Epithelial cell of prostate (primary cell): ENCODE measurements at places on chromosomes 12 and 14.

DNA sequence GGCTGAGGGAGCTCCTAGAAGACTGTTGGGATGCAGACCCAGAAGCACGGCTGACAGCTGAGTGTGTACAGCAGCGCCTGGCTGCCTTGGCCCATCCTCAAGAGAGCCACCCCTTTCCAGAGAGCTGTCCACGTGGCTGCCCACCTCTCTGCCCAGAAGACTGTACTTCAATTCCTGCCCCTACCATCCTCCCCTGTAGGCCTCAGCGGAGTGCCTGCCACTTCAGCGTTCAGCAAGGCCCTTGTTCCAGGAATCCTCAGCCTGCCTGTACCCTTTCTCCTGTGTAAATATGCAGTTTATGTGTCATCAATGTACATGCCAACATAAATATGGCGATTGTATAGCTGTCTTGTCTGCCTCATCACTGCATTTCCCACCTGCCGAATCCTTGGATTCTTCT, 7.5 kb downstream of the AMHR2 start:
- DNase-seq = no peak

DNA sequence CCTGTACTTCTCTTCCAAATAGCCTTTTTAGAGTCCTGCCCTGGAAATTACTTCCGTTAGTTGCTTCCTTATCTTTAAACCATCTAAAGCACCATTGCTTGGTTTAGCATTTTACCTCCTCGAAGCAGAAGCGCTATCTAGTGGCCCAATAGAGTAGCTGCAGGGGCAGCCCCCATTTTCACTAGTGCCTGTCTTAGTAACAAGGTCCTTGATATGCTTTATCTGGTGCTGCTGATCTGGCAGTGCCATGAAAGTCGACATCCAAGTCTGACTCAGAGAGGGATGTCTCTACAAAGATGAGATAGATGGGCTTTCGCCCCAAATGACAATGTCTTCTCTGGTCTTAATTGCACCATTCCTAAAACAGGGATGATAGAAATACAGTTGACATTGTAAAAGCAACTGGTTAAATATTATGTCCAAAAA, 25.0 kb upstream of the CIT start:
- peak; percentile 41 for DNase-seq

DNA sequence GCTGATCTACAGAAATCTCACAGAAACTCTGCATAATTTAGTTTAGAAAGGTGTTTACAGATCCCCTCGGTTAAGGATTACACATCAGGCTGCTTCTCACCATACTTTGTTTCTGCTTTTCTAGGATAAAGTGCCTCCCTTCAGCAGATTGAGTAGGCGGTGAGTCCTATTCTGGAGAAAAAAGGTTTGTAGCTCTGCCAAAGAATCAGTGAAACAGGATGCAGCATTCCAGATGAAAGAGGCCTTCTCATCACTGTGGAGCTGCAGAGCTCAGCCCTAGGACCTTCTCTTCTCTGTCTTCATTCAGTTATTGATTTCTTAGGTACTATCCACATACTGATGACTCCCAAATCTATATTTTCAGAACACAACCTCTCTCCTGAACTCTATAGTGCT, 155.5 kb upstream of the KRR1 start:
- DNase-seq = no peak

DNA sequence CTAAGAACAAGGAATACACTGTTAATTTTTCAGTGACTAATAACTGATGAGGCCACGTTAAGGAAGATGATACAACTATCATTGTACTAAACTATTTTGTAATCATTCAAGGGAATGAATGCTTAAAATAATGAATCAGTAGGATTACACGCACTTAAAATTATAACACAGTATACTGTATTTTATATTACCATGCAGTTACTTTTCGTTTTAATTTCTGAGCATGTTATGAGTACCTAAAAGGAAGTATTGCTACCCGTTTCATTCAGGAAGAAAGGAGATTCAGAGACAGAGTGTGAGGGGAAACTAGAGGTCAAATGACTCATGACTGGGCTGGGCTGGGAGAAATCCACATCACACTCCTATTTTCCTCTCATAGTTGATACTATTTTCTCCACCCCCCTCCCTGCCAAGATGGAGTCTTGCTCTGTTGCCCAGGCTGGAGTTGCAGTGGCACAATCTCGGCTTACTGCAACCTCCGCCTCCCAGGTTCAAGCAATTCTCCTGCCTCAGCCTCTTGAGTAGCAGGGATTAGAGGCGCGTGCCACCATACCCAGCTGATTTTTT, 202.0 kb downstream of the PPM1H start:
- peak; percentile 20 for DNase-seq

GRCh38 chr12:130715998-130716968, at the start of gene RIMBP2:
TSS of gene RIMBP2 (minus strand) at chr12:130716299. CDS start at chr12:130479013, 237,286 bp downstream.
- DNase-seq = peak; percentile 52

- no peak for DNase-seq
Observed at GRCh38 chr12:14810953-14811483, 3.0 kb downstream of the SMCO3 start.

DNA sequence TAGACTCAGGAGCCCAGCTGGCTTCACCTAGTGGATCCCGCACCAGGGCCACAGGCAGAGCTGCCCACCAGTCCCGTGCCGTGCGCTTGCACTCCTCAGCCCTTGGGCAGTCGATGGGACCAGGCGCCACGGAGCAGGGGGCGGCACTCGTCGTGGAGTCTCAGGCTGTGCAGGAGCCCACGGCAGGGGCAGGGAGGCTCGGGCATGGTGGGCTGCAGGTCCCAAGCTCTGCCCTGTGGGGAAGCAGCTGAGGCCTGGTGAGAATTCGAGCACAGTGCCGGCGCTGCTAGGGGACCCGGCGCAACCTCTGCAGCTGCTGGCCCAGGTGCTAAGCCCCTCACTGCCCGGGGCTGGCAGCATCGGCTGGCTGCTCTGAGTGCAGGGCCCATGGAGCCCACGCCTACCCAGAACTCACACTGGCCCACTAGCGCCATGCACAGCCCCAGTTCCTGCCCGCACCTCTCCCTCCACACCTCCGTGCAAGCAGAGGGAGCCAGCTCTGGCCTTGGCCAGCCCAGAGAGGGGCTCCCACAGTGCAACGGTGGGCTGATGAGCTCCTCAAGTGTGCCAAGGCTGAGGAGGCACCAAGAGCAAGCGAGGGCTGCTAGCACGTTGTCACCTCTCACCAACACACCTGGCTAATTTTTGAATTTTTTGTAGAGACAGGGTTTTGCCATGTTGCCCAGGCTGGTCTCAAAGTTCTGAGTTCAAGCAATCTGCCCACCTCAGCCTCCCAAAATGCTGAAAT, 116.1 kb downstream of the SPTSSA start:
- no peak for DNase-seq

- no peak for DNase-seq
Observed at GRCh38 chr12:3728686-3729085, 24.2 kb downstream of the CRACR2A start.

DNA sequence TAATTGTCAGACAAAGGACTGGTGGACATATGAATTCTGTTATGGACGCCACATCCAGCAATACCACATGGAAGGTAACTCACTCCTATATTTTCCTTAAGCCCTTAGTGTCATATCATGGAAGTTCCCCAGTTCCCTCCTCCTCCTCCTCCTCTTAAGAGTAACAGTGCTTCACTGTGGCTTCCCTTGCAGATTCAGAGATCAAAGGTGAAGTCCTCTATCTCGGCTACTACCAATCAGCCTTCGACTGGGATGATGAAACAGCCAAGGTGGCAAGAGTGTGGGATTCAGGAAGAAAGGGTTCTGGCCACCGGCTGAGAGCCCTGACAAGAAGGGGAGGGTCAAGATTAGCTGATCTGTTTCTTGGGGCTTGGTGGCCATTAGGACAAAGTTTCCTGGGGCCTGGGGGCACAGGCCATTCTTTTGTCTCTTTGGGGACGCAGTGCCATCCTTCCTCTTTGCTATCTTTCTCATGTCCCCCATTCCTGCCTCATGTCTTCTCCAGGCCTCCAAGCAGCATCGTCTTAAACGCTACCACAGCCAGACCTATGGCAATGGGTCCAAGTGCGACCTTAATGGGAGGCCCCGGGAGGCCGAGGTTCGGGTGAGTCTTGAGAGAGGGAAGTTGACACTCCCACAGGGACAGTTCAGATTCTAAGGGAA, 2.0 kb downstream of the OS9 start:
- DNase-seq = no peak

GRCh38 chr12:54479421-54479820, 6.0 kb upstream of the GTSF1 start:
- no peak for DNase-seq

DNA sequence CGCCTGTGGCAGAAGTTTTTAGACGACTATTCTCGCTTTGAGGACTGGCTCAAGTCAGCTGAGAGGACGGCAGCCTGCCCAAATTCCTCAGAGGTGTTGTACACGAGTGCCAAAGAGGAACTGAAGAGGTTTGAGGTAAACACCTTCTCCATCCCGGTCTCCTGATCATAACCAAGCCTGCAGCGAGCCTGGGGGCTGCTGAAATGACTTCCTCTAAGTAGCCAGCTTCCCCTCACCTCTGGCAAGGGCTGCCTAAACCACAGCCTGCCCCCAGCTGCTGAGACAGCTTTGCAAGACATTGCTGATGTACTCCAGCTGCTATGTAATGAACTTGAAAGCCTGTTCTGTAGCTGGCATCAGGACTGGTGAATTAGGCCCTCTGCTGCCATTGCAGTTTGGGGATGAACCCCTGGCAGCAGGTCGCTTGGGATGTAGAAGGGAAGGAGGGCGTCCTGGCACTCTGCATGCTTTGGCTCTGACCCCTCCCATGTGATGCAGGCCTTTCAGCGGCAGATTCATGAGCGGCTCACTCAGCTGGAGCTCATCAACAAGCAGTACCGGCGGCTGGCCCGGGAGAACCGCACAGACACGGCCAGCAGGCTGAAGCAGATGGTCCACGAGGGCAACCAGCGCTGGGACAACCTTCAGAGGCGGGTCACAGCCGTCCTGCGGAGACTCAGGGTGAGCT, 84.6 kb downstream of the ESR2 start:
- DNase-seq = no peak

- no peak for DNase-seq
Observed at GRCh38 chr14:40656311-40656710, 950.4 kb upstream of the LRFN5 start.

DNA sequence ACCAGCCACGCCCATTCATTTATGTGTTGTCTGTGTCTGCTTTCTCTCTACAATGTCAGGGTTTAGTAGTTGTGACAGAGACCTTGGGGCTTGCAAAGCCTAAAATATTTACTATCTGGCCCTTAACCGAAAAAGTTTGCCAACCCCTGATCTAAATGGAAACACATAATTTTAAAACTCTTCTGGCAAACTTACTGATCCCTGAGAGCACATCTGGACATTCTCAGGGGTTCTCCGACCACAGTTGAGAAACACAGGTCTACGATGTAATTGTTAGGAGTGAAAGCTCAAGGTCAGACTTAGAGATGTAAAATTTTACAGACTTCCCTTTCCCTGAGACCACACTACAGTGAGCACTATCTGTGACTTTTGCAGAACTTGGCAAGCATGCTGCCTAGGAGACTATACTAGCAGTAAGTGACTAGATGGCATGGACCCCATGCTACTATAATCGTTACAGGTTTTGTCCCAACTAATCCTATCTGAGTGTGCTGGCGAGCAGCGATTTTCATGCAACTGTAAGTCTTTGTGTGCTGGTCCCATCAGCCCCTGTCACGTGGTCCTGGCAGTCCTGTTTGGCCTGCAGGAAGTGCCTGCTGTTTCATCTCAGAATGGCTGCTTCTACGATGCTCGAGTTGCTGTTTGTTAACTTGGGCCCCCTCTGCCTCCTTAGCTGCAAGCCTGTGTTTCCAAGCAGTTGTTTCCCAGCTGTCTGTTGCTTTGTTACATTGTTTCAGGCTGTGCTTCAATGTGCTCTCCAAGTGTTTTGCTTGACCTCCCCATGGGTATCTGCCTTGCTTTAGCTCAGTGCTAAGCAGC, 21.6 kb downstream of the TMTC2 start:
- DNase-seq = no peak

DNA sequence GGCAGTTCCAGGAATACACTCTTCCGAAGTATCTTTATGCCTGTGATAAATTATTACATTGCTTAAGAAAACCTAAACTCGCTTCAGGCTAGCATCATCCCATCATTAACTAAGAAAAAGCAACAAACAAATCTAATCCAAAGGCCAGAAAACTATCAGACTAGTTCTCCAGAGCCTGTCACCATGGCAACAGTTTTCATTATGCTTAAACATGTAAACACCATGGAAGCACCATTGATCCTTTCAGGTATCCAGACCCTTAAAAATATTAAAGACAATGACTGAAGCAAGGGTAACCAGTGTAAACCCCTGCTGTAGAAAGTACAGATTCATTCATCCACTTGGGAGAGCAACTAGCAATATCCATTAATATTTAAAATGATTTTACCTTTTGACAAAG, 9.8 kb downstream of the DAD1 start:
- DNase-seq = no peak

- no peak for DNase-seq
Observed at GRCh38 chr12:112413855-112414625, 4.6 kb upstream of the RPL6 start.

- DNase-seq = no peak
Observed at GRCh38 chr12:103308396-103308795, 187.4 kb downstream of the C12orf42 start.

GRCh38 chr12:121724925-121725324, 12.4 kb downstream of the TMEM120B start:
- no peak for DNase-seq

GRCh38 chr12:86456776-86457175, 200.6 kb upstream of the MGAT4C start:
- no peak for DNase-seq

GRCh38 chr12:132204793-132205270, 60.6 kb downstream of the NOC4L start:
- no peak for DNase-seq

- no peak for DNase-seq
Observed at GRCh38 chr14:36524874-36525745, 5.1 kb upstream of the NKX2-1 start.

GRCh38 chr12:122079033-122079531, 526 bp downstream of the MLXIP start:
- DNase-seq = no peak

GRCh38 chr12:112711026-112711425, 80.5 kb upstream of the RPH3A start:
- peak; percentile 3 for DNase-seq

GRCh38 chr12:89247541-89247942, 104.8 kb downstream of the DUSP6 start:
- DNase-seq = no peak

- DNase-seq = no peak
Observed at GRCh38 chr12:132018193-132018916, 68.6 kb downstream of the EP400 start.

DNA sequence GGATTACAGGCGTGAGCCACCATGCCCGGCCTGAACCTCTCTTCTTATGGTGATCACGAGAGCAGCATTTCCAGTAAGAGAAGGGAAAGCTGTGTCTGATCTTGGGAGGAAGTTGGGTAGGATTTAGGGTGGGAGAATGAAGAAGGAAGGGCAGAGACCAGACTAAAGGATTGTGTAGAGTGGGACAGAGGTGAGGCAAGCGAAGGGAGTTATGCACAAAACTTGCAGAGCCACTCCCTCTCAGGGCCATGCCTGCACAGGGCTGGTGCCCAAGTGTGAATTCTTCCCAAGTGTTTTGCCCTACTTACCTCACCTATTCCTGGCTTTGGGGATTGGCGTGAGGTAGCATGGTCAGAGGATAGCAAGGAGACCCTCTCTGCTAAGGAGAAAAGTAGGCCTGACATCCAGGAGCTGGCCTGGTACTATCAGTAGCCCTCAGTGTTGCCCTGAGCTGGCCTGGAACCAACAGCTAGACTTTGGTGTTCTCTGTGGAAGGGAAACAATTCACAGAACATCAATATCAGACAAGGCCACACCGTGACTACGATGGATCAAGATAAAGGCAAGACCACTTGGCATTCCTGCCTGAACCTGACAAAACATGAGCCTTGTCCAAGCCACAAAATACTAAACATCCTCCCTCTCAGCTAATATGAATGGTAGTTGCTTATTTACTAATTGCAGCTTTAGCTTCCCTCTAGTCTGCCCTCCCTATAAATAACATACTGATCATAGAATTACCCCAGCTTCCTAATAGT, 201.0 kb upstream of the AMIGO2 start:
- DNase-seq = no peak
